ENCODE measurements at places on chromosomes 2 and 18.

DNA sequence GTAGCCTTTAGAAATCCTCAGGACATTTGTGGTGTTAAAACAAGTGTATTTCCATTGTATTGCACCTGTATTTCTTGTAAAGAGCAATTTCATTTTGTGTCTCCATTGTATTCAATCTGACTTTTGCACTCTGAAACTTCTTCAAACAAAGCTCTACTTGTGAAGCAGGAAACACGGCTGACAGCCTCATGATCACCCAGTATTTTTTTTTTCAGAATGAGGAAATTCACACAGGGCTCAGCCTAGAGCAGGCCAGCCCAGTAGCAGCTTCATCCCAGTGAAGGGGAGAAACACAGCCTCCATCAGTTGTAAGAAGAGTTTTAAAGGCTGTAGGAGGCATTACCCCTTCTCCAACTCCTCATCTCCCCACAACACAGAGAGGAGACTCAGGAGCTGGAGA lies 175.9 kb upstream of the KLHL29 start:
- no peak for DNase-seq

- no peak for DNase-seq
Observed at GRCh38 chr2:59881218-59881617, 672.2 kb downstream of the BCL11A start.

DNA sequence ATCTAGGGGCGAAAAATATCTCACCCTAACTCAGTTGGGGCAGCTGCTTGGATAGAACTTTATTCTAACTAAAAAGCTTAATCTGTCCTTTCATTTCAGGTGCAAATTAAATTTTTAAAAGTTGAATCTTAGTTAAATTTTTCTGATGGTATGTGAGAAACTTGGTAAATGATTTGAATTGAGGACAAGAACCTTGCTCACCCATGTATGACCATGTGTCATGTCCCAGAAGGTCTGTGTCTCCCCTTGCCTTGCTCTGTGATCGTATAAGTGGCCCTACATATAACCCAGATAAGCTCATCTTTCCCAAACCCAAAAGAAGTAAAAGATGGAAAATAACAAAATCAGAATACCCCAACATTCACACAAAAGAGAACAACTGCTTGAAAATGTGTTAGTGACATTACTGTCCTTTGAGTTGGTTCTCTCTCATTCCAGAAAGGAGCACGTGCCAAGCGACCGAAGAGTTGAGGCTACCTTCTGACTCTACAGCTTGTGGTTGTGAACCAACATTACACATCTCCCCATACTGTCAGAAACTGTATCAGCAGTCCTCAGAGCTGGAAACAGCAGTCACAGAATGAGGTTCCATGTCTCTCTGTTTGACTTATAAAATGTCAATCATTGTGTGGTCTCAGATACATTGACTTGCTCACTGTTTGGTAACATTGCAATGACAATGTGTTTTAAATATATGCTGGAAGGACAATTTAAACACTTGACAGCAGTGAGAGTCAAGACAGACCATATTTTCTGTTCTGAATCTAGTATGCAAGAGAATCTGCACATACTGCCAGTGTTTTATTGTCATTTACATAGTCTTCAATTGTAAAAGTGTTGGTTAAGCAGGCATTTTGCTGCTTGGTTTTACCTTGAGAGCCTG lies 46.3 kb upstream of the TANK start:
- DNase-seq = no peak

DNA sequence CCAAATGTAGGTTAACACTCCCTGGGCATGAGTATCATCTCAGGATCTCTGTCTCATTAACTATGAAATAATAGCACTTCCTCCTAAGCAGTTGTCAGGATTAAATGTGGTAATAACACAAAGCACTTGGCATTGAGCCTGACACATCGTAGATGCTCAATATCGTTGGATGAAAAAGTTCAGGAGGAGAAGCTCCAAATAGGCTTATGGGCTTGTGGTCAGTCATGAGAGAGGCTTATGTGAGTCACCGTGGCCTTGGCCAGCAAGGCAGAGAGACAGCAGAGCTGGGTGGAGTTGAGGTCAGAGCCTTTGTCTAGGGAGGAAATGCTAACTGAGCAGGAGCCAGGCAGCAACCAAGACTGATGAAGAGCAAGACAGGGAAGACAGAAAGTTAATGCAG lies 68.3 kb upstream of the PPM1B start:
- DNase-seq = no peak

GRCh38 chr2:95074663-95075439 lies 46.8 kb downstream of the MRPS5 start:
- DNase-seq = peak; percentile 68

GRCh38 chr2:105521176-105521575 lies 122.3 kb upstream of the FHL2 start:
- no peak for DNase-seq
